NCI-H1092 treated with DMSO at 0.1 percent for 48 hours (cell line): ENCODE measurements at places on chromosomes 12 and 14.

DNA sequence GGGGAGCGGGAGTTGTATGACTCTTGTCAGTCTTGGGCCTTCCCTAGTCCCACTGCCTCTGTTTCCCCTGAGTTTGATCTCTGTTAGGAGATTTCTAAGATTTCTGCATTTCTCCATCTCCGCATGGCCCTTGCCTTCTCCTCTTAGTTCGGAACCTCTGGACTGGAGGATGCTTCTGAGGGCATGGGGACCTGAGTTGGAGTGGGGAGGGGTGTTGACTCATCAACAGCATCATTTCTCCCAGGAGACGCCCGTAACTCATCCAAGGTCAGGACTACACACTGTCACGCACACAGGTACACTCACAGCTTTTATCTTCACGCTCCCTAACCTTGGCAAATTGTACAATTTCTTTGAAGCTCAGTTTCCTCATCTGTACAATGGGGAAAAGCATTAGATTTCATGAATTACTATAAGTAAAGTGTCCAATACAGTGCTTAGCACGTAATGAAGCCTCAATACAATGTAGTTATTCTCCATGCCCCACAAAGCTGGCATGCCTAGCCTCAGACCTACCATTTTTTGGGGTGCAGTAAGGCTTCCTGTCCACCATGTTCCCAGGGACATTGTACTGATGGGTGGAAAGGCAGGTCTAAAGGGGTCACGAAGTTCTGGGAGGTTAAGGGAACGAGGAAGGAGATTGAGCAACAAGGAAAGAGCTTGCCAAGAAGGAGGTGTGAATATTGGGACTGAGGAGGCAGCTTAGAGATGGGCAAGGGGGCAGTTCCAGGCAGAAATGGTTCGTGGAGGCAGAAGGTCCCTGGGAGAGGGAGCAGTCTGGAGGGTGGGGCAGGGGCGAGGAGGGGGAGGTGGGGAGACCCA lies 600 bp upstream of the LAG3 start:
- DNase-seq: no peak

GRCh38 chr14:96748362-96748761 lies 48.8 kb upstream of the VRK1 start:
- peak; percentile 35 for DNase-seq

GRCh38 chr12:46486588-46486987 lies 114.0 kb upstream of the SLC38A2 start:
- DNase-seq: no peak

DNA sequence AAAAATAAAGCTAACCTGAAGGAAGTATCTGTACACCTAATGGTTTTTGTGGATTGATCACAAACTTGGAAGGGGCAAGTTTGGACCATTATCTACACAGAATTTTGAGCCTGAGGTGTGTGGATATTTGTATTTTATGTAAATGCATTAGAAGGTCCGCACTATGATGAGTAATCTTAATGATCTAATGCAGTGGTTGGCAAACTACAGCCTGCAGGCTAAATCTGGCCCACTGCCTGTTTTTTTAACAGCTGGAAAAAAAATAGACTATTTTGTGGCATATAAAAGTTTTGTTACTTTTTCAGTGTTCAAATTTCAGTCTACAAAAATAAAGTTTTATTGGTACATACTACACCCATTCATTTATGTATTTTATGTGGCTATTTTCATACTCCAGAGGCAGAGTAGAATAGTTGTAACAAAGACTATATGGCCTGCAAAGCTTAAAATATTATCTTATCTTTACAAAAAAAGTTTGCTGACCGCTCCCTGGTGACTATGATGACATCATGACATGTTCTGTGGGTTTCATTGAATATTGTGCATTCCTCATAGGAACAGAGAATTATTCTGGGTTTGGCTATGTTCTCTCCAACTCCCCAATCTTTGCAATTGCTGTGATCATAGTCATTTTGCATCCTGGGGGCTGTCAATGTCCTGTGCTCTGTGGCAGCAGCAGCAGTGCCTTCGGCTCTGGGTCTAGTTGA lies 962.6 kb upstream of the FBXO33 start:
- DNase-seq: no peak

- DNase-seq: no peak
Observed at GRCh38 chr12:100253437-100253836, 13.4 kb downstream of the DEPDC4 start.

- no peak for DNase-seq
Observed at GRCh38 chr14:98370352-98370751, 901.6 kb downstream of the BCL11B start.

DNA sequence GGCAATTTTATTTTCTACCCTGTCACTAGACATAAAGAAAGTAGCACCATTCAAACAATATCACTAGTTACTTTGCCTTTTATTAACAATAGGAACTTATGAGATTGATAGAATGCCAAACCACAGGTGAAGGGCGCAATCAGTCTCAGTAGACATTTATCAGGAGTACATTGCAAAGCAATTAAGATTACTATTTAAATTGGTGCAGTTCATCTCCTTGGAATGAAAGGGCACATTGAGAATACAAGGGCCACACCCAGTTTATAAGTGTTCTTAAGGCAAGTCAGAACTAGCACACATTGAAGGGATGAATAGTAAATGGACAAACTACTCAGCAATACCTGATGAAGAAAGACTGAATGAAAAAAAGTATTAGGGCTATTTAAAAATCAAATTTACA lies 601.4 kb downstream of the C12orf50 start:
- no peak for DNase-seq

GRCh38 chr12:19299765-19300164 lies 139.5 kb upstream of the AEBP2 start:
- no peak for DNase-seq

DNA sequence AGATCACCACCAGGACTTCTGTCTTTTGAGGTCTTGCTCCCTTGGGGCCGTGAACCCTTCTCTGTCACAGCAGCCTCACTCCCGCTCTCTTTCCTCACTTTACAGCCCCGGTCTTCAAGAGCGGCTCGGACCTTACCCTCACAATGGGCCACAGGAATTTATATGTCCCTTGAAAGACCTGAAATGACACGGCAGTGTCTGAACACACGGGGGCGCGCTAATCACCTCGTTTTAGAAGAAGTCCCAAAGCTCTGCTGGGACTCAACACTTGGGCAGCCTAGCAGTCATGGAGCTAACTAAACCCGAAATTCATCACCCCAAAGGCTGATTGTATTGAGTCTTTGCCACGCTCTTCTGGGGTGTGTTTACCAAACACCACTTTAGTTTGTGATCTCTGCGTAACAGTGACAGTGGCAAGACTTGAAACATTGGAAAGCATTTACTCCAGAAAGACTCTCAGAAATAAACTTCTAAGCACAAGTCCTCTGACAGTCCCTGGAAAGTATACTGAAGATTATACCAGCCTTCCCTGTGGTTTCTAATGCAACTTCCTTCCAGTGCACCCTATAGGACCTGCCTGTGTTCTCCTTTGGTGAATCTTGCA lies 29.0 kb downstream of the SERPINA11 start:
- DNase-seq: peak; percentile 4

- no peak for DNase-seq
Observed at GRCh38 chr14:93481758-93482157, 51.0 kb downstream of the UNC79 start.

- no peak for DNase-seq
Observed at GRCh38 chr12:91513313-91513712, 330.7 kb upstream of the DCN start.

- DNase-seq: no peak
Observed at GRCh38 chr12:15851919-15852318, 30.3 kb upstream of the STRAP start.

DNA sequence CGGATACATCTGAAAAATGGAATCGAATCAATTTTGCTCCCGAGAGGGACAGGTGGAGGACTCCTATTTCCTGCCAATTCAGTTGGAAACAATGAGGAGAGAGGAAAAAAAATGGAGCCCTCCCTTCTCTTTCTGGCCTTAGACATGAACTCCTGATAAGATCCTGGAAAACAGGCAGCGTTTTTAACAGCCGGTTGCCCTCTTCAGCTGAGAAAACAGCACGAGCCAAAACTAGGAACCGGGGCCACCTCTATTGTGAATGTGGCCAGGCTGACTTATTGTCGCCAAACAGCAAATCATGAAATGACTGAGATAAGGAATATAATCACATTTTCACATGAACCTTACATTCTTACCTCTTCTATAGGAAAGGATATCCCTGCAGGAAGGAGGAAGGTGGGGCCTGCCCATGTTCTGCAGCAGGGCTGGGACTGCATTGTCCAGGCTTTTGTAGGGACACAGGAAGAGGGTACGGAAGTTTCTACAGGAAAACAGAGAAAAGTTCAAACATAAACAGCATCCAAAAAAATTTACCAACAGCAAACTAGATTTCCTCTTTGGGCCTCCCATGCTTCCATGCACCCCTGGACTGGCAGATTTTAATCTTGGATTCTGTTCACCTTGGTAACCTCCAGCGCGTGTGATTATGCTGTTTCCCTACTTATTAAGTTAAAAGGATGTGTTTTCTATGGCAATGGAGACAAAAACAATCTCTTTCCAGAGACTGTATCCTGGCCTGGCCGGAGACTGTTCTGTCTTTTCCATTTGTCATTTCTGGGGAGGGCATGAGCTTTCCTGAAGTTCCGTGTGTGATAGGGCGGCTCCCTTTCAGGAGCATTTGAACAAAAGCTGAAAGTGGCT lies 29.0 kb upstream of the ELK3 start:
- DNase-seq: peak; percentile 1

DNA sequence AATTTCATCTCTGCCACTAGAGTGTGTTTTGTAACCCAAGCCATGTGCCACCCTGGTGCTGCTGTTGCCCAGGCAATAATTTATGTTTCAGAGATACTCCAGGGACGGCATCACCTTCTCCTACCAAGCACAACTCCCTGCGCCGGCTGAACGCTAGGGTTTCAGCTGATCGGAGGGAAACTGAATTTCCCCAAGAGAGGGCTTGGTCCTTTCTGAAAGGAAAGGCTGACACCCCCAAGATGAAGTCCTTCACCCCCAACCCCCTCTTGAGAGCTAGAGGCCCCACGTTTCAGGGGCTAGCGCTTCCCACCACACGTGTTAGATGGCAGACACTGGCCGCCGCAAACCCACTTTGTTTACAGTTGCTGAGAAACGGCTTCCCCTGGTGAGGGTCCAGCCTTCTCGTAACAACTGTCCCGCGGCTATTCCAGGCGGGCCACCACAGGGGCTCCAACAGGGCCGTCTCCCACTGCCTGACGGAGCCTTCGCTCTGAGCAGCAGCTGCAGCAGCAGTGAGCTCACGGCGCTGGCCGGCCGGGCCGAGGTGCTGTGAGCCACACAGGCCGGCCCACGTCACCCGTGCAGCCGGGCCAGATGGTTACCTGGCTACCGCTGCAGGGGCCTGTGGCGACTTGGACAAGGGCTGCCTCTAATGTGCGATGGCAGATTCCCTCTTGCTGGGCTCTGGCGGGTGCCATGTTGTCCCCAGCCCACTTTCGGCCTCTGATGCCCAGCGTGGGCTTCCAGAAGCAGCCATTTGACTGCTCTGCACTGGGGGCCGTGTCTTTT lies 66.4 kb downstream of the TESC start:
- peak; percentile 72 for DNase-seq

DNA sequence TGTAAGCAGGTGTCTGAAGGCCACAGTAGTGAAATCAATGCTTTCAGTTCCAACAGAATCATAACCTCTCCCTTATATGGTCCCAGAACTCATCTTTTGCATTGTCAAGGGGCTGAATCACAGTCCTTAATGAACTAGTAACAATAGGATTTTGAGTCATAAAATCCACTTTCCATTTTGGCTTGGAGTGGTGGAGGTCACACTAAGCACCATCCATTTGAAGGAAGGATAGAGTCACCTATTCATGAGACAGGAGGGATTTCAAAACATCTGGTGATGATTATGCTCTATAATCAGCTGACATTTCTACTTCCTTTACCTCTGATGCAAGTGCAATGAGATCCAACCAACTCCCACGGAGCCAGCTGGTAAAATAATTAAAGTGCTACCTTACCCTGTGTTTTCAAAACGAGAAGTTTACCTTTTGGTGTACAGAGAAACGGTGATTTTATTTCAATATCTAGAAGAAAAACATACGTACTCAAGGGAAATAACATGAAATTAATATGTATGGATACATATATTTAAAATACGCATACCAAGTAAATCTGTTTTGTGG lies 59.1 kb downstream of the TMEM132D start:
- DNase-seq: no peak

DNA sequence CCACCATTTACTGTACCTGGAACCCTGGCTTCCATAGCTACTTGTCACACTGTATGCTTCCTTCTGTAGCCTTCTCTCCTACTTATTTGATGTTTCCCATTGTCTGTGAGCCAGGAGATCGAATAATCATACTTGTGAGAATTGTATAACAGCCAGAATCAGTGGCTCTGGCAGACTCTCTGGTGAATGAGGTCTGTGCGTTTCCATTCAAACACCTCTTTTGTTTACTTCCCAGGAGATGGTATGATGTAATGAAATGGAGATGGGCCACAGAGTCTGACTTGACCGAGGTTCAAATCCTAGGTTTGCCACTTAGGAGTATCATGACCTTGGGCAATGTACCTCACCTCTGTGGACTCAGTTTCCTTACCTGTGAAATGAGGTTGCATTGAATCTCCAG lies 35.7 kb upstream of the CLMN start:
- DNase-seq: no peak

GRCh38 chr14:30204431-30204980 lies 276.9 kb upstream of the PRKD1 start:
- no peak for DNase-seq

GRCh38 chr14:53807542-53807941 lies 149.1 kb downstream of the BMP4 start:
- DNase-seq: no peak

- DNase-seq: peak; percentile 35
Observed at GRCh38 chr12:95998611-95999286, 2.6 kb upstream of the HAL start.

DNA sequence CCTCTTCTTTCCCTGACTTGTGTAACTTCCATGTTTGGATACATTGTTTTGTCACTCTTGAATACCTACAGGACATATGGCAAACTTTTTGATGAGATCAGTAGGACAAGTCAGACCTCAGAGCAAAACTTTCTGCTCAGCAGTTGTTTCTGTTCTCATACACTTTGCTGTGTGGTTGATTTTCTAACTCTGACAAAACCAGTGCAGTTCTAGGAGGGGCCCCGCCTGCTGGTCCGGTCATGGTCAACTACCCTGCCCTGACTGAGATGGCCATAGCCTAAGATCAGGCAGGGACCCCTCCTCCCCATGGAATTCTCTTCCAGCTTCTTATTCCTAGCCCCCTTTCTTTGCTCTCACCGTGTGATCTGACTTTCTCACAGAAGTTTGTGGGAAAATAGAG lies 92.8 kb downstream of the OTOGL start:
- no peak for DNase-seq

DNA sequence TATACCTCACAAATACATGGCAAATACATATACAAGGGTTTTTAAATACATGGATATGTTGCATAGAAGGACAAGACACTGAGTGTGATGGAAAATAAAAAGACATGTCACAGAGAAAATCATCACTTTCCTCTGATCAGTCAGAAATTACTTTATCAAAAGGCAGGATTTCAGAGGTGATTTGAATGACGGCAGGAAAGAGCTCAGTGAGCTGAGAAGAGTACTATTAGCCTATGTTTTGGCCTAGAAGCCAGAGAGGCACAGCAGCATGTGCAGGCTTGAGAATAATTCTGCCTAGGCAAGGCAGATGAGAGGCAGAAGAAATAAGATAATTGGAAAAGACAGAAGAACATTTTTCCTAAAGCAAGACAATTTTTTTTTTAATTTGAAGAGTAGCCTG lies 94.9 kb downstream of the BCAT1 start:
- no peak for DNase-seq
